ENCODE measurements at places on chromosomes 4 and X.
A peak's percentile ranks its signal among the peaks of the same experiment; 100 is the strongest.

- peak; percentile 14 for DNase-seq
These were observed 15.7 kb upstream of the RUFY3 start for GRCh38 chr4:70706044-70706461.

DNA sequence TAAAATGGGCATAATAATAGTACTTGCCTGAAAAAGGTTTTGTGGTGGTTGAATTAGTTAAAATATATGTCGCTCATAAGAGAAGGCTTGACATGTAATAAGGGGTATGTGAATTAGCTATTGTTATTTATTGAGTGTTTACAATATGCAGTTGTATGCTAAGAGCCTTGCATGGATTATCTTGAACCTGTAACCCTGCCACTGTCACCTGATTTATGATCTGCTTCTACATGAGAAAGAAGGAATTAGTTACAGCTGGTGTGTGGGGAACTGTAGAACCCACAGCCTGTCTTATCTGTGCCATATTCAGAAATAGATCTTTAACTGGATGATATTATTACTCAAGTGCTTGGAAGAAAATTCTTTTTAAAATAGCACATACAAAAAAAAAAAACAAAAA is 227.7 kb downstream of the LDB2 start:
- DNase-seq, result no peak

- no peak for DNase-seq
These were observed 18.3 kb downstream of the RNF175 start for GRCh38 chr4:153741541-153741940.

GRCh38 chrX:69032601-69033000 is 132.7 kb downstream of the PJA1 start:
- DNase-seq, result peak; percentile 84
